ENCODE measurements at places on chromosomes 5 and 9.

DNA sequence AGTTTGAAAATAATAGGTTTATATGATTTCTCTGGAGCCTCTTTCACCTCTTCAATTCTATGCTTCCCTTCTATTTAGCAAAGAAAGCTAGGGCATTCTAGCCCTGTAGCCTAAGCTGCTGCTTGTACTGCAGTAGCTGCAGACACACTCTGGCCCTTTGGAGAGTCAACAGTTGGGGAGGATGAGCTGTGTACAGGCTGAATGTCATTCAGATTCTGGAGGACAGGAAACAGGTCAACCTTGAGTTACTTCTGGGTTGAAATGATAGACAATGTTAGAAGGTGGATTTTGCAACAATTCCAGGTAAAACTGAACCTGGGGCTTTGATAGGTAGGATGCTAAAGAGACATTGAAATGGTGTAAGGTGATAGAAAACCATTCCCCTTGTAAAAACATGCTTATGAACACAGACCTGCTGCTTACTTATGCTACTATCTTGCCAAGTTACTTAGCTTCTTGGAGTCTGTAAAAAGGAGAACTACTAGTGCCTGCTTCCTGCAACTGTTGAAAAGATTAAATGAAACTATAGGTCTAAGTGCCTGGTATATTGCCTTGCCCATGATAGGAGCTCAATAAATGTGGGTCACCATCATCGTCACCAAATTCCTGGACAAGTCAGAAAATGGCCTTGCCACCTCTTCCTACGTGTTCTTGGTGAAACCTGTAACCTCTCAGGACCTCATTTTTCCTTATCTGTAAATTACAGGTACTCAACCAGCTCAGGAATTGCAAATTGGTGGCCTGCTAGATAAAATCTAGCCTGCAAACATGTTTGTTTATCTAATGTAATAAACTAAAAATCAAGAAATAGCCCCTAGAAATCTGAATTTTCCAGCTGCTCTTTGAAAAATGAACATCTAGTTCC is 83.7 kb downstream of the GALNT10 start:
- no peak for ATAC-seq

DNA sequence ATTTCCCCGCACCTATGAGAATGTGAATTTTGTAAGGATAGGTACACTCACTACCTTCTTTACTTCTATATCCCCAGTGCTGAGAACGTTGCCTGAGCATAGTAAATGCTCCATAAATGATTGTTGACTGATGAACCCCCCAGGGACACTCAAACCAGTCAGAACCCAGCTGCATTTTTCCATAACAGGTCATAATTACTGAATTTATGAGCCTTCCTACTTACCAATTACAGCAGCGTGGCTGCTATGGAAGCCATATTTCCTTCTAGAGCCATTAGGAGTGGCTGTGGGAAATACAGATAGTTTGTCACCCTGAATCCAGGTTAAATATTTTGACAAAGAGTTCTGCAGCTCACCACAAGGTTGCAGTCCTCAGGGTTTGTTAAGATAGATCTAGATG is 135.0 kb downstream of the TAF11L14 start:
- no peak for ATAC-seq

GRCh38 chr9:123643518-123643917 is 286.4 kb downstream of the DENND1A start:
- no peak for ATAC-seq

DNA sequence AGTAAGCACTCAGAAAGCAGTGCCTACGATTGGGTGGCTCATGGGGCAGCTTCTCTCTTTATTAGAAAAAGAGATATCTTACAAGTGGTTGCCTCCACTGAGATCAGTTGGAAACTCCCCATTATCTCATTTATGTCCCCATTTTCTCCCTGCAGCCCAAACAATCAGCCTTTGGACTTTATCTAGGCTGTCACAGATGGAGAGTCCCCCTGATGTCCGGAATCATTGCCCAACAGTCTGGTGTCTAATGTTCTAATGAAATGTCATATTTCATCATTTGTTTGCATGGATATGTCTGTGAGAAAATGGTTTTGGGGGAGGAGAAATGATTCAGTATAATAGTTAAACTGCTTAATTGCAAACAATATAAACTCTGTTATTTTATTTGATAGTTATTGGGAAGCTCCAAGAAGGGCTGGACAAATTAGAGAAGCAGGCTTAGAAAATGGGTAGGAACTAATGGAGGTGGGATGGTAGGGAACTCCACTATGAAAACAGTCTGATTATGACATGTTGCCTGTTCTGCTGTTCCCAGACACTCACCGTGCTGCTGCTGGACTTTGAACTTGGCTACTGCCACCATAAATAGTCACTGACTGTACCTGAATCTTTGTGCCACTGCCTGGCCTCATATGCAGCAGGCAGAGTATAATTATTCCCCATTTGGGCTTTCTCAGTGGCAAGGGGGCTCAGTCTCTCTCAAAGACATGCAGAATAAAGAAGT is 38.3 kb upstream of the SMAD5 start:
- no peak for ATAC-seq

DNA sequence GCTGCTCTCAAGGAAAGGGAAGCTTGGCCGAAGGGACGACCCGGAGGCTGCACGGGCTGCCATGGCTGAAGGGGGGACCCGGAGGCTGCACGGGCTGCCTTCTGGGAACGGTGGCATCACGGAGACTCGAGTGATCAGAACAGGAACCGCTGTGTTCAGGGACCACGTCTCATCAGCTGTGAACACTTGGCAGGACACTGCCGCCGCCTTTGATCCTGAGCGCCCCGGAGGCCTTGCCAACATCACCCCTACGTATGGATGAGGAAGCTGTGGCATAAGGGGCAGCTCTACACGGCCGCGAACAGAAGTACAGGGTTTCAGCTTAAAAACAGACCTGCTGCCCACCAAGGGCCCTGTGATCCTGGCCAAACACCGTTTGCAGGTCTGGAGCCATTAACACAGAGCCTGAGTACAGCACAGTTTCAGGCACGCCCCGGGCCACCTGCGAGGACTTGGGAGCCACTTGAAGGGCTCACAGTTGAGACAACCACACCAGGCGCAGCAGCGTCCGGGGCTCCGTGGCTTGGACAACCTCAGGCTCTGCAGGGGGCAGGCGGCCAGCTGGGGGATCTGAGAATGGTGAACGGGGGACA is 23.9 kb upstream of the TERT start:
- ATAC-seq, result no peak

DNA sequence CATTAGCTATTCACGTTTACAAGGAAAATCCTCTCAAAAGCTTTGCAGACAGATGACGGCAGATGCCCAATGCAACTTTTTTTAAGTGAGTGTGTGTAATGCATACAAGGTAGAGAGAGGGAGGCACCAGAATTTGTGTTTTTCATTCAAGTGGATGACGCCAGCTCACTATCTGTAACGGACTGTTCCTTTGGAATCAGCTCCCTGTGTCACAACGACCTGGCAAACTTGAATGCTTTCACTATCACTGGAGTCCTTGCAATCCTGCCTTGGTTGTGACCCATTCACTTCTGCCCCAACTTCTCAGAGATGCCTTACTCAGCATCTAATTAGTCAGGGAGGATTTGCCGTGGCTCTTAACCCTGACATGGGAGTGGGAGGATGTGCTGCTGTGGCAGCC is 148.5 kb downstream of the BNC2 start:
- no peak for ATAC-seq

- ATAC-seq, result peak; percentile 12
Observed at GRCh38 chr9:5764130-5764868, 68.6 kb downstream of the ERMP1 start.

DNA sequence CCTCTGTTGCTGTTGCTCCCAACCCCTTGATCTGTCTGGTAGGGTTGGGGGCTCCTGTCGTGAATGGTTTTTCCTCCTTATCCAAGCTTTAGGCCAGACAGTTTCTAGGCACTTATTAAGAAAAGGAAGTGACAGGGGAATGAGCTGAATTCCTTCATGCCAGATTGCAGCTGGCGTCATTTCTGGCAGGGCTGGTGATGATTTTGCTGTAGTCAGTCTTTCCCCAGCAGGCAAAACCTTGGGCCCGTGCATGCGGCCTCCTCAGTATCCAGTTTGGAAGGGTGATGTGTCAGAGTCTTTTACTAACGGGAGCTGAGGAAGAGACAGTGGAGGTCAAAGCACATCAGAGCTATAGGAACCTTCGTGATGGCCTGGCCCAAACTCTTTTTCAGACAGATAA is 58.8 kb downstream of the COL27A1 start:
- ATAC-seq, result no peak

DNA sequence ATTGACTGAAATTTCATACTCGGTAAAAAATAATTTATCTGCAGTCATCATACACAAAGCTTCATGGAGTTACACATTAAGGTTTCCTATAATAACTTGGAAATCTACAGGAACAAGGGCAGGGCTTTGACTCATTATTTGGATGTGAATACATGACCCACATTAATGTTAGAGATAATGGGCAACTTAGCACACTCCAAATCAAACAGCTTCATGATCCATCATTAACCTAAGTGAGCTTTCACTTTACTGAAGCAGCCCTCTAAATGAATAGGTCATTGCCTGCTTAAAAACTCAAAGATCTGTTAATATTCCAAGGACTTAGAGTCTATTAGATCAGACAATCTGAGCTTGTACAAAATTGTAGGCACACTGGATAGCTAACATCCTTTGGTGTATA is 9.0 kb downstream of the CDH12 start:
- ATAC-seq, result no peak

DNA sequence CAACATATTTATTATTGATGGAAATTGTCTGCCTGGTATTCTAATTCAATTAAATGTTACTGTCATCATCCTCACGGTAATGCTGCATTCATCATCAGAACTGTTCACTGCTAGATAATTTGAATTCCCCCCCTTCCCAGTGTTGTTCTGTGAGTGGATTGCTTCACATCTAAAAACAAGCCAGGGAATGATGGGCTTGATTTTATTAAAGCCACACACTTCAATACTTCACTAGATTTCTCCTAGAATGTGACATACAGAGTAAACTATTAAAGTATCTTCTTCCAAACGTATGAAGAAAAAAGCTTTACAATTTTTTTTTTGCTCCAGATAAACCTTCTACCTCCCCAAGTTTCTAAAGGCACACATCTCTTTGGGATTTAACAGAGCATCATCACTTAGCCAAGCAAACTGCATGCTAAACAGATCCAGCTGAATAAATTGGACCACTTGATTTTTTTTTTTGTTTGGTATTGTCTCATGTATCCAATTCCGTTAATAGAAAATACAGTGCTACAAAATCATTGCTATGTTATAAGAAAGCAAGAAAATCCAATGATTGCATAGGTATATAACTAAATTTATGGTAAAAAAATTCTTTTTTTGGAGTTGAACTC is 692.4 kb downstream of the MTRR start:
- no peak for ATAC-seq

DNA sequence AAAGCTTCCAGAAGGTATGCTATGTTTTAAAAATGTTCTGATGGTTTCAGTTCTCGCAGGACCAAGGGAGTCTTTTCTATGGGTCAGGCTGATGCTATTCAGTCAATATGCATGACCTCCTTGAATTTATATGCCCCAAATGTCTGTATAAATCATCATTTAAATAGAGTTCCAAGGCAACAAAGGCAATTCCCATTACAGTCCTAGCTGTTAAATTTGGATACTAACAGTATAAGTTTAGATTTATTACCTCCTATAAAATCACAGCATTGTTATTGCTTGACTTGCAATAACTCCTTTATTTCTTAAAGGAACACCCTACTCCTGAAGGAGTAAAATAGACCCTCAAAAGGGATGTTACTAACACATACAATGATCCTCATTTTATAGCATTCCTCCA is 387.7 kb upstream of the CHD1 start:
- ATAC-seq, result no peak

GRCh38 chr9:104682642-104683041 is 11.7 kb upstream of the OR13D1 start:
- ATAC-seq, result no peak

- no peak for ATAC-seq
Observed at GRCh38 chr5:11898-12297, 80.1 kb upstream of the PLEKHG4B start.

DNA sequence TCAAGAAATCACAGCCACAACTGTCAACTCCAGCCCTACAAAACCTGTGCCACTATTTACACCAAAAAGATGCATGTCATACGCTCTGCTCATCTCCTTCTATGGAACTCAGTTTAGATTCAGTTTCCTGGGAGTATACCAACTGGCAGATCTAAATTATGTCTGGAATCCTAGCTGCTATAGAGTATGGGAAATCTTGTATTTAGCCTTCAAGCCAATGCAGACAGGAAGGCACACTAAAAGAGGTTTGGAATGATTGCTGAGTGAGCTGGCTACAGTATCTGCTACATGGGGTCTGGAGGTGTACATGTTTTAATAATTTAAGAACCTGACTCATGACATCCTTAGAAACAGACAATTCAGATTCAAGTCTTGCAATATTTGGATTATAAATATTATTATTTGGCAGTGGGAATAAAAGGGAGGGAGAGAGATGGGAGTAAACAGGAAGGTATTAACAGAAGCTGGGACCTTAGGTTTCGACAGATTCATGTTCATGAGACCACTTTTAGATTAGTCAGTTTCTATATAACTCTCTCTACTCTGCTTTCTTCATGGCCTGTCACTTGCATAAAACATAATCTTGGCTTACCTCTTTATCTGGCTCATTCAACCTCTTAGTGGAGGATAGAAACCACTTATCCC is 178.8 kb upstream of the HAPLN1 start:
- ATAC-seq, result no peak

DNA sequence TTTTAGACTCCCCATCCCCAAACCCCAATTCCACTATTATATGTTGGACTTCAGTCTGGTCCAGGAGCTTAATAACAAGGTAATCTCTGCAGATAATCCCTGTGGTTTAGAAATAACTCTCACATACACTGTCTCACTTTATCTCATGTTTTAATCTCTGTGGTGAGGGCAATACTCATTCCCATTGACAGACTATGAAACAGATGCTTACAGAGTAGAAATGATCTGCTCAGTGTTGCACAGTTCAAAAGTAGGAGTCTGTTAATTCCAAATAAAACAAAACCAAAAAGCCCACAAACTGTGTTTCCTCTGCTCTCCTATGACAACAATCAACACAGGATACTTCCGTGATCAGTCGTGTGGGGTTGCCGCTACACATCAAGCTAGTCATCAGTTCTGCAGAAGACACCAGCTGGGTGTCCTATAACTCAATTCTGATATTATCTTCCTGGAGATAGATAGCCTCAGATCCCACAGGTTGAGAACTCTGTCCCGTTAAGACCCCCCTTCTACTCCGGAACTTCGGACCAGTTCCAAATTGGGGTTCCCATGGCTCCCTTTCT is 26.3 kb upstream of the FANCC start:
- ATAC-seq, result peak; percentile 43

- no peak for ATAC-seq
Observed at GRCh38 chr5:76576996-76577395, 46.2 kb downstream of the F2RL2 start.

- ATAC-seq, result no peak
Observed at GRCh38 chr9:78601957-78602565, 305.1 kb downstream of the PSAT1 start.

- no peak for ATAC-seq
Observed at GRCh38 chr9:126862104-126862761, 1.8 kb downstream of the ZBTB34 start.

- ATAC-seq, result no peak
Observed at GRCh38 chr5:69231851-69232250, 2.8 kb upstream of the CDK7 start.

GRCh38 chr5:132280371-132281240 is 13.6 kb upstream of the SLC22A4 start:
- ATAC-seq, result no peak

- no peak for ATAC-seq
Observed at GRCh38 chr9:18888290-18888689, 144.7 kb downstream of the SAXO1 start.

GRCh38 chr9:92185681-92186080 is 70.5 kb upstream of the SPTLC1 start:
- ATAC-seq, result no peak
